ENCODE measurements at places on chromosomes 3 and 15.

DNA sequence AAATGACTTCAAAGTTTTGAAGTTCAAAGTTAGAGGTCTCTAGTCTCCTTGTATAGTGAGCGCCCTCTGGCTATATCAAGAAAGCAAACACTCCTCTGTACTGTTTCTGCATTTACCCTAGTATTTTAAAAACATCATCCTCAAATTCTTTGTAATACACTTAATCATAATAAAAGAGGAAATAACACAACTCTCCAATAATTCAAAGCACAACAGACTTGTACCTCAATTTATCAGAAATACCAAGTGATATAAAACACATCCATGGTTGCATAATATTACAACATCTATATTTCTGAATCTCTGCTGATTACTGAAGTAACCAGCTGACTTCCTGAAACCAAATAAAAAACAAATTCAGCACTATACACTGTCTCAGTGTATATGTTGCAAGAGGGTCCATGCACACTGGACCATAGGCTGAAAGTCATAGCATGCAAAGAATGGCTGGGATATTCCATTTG lies 12.5 kb downstream of the PLOD2 start:
- DNase-seq, result no peak

- peak; percentile 23 for DNase-seq
These were observed 50.6 kb downstream of the DRD3 start for GRCh38 chr3:114128231-114128630.

DNA sequence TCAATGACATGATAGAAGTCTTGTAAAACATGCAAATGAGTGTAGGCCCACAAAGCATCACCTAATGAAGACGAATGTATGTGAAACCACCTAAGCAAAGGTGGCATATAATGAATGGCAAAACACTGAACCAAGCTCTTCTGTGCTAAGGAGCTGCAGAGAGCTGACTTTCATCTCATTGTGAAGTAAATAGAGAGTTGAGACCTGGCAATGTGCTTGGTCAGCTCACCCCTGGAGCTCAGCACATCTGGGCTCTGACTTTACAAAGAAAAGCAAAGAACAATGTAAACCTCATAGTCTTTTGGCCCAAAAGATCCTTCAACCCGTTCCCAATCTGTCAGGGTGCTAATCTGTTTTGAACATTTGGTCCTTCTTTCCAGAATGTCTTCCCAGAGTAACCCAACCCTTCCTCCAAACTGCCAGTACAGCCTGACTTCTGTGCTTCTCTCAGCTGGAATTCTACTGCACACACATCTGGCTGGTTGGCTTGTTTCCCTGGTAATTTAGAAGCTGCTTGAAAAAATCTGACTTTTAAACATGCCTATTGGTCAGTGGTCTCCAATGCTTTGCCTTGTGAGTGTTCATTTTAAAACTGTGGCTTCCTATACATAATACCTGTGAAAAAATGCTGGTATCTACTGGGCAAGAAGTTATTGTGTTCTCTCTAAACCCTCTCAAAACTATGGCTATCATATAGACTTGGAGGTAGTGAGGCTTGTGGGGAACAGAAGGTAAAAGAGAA lies 101.7 kb downstream of the CD200R1L start:
- no peak for DNase-seq

GRCh38 chr15:91872356-91873137 lies 19.0 kb downstream of the SLCO3A1 start:
- no peak for DNase-seq

DNA sequence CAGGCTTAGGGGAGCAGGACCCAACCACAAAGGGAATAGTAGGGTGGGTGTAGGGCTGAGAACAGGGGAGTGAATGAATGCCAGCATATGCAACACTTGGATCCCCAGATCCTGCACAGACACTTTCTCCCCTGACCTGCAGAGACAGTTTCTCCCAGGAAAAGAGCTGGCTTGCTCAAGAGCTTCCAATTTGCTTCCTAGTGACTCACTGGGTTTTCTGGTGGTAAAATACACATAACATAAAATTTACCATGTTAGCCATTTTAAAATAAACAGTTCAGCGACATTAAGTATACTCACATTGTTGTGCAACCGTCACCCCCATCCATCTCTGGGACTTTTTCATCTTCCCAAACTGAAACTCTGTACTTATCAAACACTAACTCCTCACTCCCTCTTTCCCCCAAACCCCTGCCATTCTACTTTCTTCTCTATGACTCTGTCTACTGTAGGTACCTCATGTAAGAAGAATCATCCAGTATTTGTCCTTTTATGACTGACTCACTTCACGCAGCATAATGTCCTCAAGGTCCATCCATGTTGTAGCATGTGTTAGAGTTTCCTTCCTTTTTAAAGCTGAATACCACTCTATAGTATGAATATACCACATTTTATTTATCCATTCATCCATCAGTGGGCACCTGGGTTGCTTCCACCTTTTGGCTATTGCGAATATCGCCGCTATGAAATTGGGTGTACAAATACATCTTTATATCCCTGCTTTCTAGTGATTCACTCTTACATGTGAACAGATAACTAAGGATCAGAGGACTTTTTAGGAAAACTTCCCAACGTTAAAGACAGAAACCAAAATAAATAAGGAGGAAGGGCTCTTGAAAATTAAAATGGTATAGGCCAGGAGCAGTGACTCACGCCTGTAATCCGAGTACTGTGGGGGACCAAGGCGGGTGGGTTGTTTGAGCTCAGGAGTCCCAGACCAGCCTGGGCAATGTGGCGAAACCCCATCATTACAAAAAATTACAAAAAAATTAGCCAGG lies 95.6 kb upstream of the TJP1 start:
- peak; percentile 77 for DNase-seq

DNA sequence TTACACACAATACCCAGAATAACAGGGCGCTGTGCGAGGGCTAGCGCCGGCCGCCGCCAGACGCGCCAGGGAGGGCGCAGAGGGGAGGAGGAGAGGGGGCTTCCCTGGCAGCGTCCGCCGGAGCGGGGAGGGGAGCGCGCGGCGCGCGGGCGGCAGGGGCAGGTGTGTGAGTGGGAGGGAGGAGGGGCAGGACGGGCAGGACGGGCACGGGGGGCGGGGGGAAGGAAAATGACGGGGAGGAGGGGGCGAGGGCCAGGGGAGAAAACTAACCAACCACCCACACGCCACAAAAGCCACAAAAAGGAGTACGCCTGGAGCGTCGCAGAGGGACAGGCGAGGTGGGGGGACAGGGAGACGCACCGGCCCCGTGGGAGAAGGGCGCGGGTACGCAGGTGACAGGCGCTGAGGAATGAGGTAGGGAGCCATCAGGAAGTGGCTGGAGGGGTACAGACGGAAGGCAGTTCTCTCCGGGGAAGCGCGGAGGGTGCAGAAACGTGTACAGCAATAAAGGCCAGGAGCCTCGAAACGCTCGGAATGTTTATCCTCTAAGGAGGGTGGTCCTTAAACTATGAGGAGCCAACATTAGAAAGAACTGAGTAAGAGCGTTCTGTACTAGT lies 610 bp upstream of the SATB1 start:
- no peak for DNase-seq

DNA sequence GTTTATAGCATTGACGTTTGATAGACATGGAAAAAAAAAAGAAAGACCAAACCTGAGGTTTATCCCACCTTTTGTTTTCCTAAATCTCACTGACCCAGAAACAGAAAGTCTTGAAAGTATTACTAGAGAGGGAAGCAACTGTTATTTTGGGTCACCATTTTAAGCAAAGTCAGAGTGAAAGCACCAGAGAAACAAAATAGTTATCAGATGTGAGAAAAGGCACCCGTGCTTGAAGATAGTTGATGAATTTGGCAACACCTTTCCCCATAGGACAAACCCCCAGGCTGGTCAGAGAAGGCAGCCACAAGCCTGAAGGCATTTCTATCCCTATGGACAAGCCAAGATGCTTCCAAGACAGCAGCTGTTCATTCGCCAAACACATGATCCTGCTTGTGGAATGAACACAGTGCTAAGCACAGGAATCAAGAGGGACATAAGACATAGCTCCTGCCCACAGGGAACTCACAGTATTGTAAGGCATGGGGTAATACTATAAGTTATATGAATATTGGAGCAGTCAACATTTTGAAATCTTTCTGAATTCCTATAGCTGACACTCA lies 170.9 kb downstream of the ERC2 start:
- no peak for DNase-seq

GRCh38 chr3:74630602-74631001 lies 16.1 kb upstream of the CNTN3 start:
- DNase-seq, result peak; percentile 35

GRCh38 chr3:152458376-152459117 lies 189.8 kb downstream of the MBNL1 start:
- peak; percentile 36 for DNase-seq

GRCh38 chr15:47846128-47846868 lies 129.0 kb downstream of the SEMA6D start:
- DNase-seq, result no peak

All from EH (cell line).